ENCODE measurements at places on chromosomes 16 and 17.

DNA sequence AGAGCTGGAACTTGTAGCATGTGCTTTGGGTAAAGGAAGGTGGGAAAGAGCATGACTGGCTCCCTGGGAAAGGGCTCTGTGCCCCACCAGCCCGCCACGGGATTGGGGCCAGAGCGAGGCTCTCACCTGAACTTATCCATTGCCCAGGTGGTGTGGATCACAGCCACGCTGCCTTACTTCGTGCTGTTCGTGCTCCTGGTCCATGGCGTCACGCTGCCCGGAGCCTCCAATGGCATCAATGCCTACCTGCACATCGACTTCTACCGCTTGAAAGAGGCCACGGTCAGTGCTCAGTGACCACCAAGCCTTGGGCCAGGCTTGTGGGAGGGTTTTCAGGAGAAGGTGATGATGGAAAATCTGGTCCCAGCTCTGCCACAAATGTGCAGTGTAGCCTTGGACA, 36.0 kb downstream of the SLC6A2 start:
- DNase-seq: no peak

GRCh38 chr16:1525871-1526607, 7.4 kb upstream of the TMEM204 start:
- peak; percentile 41 for DNase-seq

DNA sequence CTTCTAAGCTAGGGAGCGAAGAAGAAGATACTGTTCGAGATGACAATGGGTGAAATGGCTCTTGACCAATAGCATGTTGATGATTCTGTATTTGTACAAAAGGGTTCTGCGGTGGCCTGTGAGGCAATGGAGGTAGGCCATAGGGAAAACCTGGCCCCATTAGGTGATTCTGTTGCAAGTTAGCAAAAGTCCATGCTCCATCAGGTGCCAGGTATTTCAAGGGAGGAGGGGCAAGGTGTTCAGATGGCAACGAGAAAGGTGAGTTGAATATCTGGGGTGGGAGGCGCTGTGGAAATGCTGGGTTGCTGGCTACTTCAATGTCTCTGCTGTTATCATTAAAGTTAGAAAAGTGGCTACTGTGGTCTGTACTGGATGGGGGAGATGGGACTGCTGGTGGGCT, 62.8 kb downstream of the CACNG1 start:
- DNase-seq: no peak

DNA sequence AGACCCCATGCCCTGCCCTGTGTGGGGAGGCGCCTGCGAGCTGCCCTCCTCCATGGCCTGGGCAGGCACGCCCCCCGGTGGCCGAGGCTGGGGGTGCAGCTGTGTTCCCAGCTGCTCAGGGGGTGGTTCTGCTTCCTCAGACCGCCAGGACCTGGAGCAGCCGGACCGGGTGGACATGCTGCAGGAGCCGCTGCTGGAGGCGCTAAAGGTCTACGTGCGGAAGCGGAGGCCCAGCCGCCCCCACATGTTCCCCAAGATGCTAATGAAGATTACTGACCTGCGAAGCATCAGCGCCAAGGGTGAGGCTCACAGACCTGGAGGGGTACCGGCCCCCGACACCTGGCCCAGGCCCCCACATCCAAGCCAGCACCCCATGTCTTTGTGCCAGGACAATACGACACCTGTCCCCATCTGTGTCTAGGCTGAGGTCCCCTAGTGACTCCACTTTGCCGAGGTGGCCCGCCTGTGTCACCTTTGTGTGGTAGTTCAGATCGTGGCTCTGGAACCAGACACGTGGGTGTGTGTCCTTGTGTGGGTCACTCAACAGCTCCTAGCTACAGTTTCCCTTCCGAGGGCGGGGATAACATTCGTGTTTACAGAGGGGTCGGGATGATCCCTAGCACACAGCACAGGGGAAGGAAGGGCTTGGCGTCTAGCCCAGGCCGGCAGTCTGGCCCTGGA, 9.3 kb downstream of the GJD3 start:
- peak; percentile 81 for DNase-seq

- no peak for DNase-seq
Measured at GRCh38 chr16:1583180-1583579, 28.7 kb downstream of the IFT140 start.

DNA sequence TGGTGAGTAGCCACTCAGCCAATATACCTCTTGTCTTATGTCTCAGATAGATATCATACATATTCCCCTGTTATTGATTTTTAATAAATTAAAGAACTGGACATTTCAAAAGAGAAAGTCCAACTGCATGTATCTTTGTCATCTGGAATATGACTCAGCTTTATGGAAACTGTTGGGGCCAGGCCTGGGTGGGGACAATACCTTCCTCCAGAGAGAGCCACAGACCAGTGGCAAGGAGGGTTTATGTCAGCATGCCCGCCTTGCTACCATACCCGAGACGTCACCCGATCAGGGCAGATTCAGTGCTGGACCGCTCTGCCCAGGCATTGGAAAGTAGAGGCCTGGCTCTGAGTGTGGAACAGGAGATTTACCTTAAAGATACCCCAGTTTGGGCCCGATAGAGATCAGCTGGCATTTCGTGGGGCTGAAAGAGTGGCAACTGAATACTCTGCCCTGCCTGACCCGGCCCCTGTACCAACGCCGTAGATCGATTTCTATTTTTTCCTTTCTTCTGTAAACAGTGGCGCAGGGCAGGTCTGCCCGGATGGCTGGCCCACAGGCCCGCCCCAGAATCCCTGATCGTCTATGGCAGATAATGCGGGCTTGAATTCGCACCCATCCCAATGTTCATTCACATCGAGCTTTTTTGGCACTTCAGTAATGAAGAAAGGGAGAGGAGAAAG, 158.6 kb downstream of the SALL1 start:
- DNase-seq: no peak

- DNase-seq: no peak
Measured at GRCh38 chr17:63479495-63480184, 2.8 kb downstream of the ACE start.

- no peak for DNase-seq
Measured at GRCh38 chr17:4610162-4610561, 25.8 kb downstream of the SMTNL2 start.

- no peak for DNase-seq
Measured at GRCh38 chr17:15265131-15265530, at the start of gene PMP22. Gene PMP22 (minus strand): TSS chr17:15265326. CDS start chr17:15260727, 4,599 bp downstream.

DNA sequence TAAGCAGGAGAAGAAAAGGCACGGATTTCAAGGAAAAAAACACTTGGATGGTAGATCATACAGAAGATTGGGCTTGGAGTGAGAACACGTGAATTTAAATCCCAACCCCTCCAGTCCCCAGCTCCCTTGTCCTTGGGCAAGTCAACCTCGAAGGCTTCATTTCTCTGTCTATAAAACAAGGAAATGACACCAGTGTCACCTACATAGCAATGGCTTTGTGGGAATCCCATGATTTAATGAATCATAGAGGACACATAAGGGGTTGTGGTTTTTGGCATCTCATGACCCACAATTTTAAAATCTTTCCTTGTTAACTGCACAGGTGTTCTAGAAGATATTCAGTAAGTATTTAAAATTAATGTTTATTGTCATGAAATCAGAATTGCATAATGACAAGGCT, 8.2 kb upstream of the CCL2 start:
- DNase-seq: no peak

DNA sequence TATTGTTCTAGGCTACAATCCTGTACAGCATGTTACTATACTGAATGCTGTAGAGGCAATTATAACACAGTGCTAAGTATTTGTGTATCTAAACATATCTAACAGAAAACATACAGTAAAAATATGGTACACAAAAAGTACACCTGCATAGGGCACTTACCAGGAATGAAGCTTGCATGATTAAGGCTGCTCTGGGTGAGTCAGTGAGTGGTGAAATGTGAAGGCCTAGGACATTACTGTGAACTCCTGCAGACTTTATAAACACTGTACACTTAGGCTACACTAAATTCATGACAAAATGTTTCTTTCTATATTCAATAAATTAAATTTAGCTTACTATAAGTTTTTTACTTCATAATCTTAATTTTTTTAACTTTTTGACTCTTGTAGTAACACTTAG, 37.1 kb downstream of the AMFR start:
- no peak for DNase-seq

DNA sequence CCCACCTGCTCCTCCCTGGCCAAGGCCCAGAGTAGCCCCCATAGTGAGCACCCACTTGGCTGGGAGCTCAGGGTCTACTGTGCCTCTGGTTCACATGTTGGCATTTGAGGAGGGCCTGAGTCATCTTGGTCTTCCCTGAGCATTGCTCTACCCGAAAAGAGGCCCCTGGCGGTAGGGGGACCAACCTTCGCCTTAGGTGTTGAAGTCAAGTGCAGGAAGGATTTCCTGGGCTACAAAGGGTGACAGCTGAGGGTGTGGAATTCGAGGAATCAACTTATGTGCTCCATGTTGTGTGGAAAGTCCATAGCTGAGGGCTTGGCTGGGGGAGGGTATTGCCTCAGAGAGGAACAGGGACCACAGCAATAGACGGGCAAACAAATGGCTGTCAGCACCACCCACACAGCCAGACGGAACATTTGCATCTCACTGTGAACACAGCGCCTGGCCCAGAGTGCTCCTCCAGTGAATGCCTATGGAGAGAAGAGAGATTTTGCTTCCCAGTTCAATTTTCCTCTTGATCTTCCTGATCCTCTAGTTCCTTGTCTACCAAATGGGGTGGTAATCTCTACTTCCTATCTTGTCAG, 35.6 kb upstream of the NGFR start:
- no peak for DNase-seq

DNA sequence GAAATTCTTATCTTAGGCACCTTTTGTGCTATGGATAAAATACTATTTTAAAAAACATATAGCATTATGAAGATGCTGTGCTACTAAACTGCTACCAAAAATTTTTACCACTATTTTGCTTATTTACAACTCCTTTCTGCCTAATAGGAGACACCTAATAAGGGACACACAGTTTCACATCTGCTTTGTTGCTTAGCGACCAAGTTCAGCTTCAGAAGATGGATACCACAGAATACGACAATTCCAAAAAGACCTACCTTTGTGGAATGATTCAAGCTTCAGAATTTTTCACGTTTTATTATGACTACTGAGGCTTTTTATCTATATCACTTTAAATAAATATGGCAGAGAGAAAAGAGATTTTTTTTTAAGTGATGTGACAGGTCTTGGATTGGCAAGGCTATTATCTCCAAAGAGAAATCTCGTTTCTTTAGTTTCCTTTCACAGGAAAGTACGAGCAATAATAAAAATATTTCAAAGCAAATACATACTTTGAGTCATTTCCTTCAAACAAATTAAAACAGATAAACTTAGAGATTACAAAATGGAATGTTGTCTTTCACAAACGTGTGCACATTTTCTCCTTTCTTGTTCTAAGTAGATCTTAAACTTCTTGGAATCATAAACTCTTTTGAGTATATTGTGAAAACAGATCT, 35.4 kb downstream of the SPAG9 start:
- DNase-seq: no peak

GRCh38 chr16:88606148-88606757, 32.1 kb upstream of the IL17C start:
- DNase-seq: no peak

- DNase-seq: no peak
Measured at GRCh38 chr17:80913928-80914821, 77.5 kb upstream of the CHMP6 start.

DNA sequence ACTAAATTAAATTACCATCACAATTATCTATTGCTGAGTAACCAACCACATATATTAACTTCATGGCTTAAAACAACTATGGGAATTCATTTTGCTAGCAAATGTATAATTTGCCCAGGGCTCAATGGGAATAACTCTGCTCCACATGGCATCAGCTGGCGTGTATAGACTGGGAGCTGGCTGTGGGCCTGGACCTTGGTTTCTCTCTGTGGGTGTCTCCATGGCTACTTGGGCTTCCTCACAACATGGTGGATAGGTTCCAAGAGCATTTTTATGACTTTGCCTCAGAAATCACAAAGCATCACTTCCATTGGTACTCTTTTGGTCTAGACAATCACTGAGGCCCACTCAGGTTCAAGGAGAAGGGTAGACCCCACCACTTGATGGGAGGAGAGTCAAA, 144.9 kb downstream of the SOCS1 start:
- DNase-seq: no peak

- no peak for DNase-seq
Measured at GRCh38 chr17:4938688-4939545, 929 bp downstream of the SLC25A11 start.

DNA sequence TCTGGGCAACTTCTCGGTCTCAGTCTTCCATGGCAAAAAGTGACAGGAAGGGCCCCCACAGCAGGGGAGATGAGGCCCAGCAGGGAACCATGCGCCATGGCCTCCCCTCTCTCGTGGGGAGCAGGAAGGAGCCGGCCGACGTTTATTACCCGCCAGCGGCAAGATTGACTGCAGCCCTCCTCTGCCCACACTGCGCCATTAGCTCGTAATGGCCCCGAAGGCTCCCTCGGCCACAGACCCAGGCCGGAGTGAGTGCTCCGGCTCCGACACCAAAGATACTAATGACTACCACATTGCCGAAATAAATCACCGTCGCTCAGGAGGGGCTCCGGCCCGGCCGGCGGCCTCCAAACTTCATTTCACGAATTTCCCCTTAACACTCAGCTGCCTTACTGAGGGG, 226.9 kb downstream of the C16orf78 start:
- no peak for DNase-seq

- DNase-seq: no peak
Measured at GRCh38 chr17:80183581-80184422, 14.0 kb downstream of the CARD14 start.

DNA sequence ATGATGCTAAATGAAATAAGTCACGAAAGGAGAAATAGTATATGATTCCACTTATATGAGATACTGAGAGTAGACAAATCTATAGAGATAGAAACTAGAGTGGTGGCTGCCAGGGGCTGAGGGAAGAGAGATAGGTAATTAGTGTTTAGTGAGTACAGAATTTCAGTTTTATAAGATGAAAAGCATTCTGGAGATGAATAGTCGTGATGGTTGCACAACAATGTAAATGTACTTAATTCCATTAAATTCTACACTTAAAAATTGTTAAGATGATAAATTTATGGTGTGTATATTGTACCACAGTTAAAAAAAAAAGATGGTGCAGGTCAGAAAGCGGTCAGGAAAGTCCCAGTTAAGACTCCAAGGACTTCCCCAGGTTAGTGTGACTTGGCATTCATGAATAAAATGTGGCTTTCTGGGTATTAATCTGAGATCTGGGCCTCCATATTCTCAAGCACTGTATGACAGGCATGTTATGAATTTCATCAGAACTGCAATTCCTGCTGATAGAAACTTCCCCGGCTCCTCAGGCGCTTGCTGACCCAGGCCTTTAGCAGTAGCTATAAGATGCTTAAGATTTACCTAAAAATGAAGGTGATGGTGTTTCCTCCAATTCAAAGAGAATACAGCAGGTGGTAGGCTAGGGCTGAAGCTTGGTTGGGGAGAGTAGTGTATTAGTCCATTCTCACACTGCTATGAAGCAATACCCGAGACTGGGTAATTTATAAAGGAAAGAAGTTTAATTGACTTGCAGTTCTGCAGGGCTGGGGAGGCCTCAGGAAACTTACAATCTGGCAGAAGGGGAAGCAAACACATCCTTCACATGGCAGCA, 115.3 kb upstream of the SOX9 start:
- DNase-seq: no peak
